ENCODE measurements at places on chromosomes 11 and 22.

DNA sequence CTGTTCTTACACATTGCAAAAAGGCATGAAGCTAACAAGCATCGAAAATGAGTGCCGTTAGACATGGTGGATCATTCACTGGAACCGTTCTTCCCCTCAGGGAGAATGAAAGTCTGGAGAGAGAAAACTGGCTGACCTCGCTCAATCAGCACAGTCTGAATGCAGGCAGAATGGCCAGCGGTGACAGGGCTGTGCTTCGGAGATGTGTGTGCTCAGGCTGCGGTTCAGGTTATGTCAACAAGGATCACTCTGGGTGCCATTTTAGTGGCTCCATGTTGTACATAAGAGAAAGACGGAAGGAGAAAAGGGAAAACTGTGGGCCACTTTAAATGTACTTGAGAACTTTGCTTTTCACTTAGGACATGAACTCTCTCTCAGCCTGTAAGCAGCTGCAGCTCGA is 749.8 kb upstream of the ARHGAP42 start:
- DNase-seq: no peak

DNA sequence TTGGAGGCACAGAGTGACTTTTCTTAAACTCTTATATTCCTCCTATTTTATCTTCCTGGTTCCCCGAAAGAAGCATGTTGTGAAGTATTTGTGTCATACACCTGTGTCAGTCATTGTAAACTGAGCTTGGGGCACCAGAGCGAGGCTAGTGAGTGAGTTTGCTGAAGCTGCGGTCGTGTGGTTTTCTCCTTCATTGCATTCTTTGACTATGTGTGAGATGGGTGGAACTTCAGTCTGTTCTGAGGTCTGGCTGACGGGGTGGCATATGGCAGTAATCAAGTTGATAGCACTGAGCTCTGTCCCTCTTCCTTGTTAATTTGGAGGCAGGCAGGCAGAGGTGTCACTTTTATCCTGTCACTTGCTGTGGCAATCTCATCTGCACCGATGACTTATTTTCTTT is 4.2 kb downstream of the VPS26B start:
- no peak for DNase-seq

DNA sequence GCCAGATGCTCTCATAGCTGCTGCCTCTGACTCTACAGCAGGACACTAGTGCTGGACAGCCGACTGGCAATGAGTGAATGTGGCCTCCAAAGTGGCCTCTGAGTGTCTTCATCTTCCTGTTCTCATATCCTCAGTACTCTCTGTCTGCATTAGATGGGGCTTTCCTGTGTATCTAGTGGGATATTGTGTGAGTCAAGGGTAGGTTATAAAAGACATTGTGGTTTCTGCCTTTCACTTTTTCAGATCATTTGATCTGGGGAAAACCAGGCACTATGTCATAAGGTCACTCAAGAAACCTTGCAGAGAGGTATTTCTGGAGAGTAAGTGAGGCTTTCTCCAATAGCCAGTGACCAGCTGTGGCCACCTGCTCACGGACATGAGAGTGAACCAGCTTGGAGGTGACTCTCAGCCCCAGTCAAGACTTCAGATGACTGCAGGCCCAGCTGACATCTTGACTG is 333.6 kb upstream of the NCAM1 start:
- DNase-seq: no peak

DNA sequence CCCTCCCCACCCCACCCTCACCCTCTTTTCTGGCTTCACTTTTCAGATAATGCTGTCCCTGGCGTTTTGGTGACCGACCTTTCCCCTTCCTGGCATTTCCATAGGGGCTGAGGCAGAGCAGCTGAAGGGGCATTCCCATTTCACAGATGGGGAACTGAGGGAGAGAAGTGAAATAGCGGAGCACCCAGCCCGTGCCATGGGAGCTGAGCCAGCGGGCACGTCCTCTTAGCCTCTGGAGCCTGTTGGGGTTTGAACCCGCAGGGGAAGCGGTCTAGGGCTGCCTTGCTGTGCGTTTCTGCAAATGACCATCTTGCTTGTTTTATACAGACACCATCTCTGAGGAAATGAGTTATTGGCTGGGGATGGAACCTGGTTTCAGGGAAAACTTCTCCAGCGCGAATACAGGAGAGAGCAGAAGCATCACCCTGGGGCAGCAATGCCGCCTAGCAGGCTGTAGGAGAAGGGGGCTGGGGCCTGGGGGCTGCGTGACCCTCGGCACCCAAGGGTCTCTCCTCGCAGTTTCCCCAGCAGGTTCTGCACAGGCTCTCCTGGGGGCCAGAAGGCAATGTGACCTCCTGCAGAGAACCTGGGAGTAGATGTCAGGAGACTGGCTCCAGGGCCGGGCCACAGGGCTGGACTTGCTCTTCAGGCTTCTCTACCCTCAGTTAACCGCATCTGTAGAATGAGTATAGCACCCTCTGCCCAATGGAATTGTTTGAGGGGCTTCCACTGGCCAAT is 1.5 kb downstream of the PTPRJ start:
- no peak for DNase-seq

DNA sequence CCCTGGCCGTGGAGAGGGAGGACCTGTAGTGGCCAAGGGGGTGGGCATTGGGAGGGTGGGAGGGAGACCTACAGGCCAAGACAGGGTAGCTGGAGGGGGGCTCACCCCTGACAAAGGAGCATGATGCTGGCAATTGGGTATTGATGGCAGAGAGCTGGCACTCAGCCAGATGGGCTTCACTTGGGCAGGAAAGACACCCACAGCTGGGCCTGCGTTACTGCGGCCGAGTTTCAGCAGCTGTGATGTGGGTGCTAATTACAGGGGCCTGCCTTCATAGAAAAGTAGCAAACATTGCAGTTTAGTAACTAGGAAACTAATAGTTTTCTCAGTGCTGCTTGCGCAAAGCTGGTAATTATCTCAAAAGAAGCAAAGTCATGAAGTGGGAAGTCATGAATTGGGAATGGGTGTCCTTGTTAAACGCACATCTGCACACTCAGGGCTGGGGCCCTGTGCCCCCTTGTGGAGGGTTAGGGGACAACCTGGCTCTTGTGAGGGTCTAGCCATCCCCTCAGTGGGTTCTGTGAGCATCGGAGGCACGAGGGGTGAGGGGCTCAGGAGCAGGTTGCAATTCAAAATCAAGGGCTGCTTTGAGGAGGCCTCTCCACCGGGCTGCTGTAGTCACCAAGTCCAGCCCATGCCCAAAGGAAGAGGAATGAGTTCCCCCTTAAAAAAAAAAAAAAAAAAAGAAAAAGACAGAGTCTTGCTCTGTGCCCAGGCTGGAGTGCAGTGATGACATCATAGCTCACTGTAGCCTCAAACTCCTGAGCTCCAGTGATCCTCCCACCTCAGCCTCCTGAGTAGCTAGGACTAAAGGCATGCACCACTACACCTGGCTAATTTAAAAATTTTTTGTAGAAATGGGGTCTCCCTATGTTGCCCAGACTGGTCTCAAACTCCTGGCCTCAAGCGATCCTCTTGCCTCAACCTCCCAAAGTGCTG is 24.4 kb upstream of the TXNRD2 start:
- DNase-seq: no peak

DNA sequence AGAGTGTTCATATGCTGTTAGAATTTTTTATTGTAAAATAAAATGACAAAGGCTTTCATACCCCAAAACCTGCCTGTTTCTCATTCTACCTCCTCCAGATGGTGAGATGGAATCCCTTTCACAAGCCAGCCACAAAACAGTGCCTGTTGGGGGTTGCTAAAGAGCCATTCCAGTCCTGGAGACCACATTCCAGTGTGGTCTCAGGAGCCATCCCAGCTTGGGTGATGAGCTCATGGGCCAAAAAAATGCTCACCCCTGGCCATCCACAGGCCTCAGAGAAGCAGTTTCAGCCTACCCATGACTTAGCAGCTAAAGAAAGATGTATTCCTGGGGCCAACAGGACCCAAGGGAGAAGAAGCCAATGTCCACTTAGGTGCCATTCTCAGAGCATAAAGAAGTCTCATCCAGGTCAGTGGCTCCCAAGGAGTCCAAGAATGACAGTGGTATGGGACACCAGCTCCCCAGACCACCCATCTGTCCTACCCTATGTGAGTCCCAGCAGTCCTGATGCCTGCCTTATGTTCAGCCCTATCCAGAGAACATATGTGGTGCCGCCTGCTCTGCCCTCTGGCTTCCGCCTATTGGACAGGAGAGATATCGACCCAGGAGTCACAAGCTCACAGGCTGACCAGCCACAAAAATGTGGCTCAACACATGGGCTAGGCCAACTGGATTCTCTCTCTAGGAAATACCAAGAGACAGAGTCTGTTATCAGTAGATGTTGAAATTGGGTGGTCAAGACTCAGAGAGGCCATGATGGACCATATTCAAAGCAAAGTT is 26.4 kb downstream of the C11orf91 start:
- DNase-seq: no peak

- no peak for DNase-seq
Measured at GRCh38 chr22:30891781-30892180, 76.8 kb downstream of the MORC2 start.

GRCh38 chr22:27240298-27241075 is 561.1 kb downstream of the MN1 start:
- DNase-seq: no peak

DNA sequence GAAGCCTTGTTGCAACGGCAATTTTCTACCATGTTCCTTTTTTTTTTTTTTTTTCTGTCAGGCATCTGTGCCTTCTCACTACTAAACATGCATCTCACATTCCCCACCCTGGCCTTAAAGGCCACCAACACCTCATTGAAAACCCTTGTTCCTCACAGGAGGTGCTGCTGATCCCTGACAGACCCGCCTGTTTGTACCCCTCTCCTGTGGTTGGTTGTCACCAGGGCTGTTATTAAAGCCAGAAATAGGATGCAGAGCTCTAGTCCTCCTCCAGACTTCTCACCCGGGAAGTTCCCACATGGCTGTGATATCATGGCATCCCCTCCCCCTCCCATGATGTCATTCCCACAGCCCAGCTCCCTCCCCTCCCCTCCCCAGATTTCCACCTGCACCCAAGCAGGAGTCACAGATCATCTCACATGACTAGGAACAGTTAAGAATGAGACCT is 302.8 kb upstream of the NCAM1 start:
- DNase-seq: no peak

DNA sequence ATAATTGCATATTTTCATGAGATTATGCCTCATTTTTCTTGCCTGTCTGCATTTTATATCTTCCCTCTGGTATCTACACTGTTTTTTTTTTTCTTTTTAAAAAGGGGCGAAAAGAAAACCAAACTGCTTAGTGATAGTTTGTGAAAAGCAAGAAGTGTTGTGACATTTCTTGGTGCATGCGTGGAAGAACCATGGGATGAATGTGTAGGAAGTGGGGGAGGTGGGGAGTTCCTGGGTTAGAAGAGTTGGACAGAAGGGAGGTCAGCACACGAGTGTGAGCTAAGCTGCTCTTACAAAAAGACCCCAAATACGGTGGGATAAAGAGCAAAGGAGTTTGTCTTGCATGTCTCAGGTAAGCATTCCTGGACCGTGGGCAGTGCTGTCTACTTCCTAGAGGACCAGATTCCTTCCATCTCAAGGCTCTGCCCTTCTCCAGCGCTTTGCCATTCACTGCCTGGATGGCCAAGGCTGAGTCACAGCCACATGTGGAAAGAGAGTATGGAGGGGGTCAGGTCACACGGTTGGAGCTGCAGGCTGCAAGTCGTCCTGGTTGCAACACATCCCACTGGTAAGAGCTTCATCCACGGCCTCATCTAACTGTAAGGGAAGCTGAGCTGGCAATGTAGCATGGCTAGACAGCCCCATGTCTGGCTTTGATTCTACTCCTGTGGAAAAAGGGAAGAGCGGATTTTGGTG is 300.6 kb downstream of the DDX10 start:
- DNase-seq: no peak

GRCh38 chr22:17860220-17860965 is 86.1 kb upstream of the BID start:
- DNase-seq: no peak

Measured in brain pericyte (primary cell).